Activated CD8-positive, alpha-beta memory T cell treated with anti-CD3 and anti-CD28 coated beads for 24 hours (primary cell): ENCODE measurements at places on chromosomes 1 and 21.

- no peak for DNase-seq
Observed at GRCh38 chr1:41977326-41977725, 58.6 kb upstream of the HIVEP3 start.

DNA sequence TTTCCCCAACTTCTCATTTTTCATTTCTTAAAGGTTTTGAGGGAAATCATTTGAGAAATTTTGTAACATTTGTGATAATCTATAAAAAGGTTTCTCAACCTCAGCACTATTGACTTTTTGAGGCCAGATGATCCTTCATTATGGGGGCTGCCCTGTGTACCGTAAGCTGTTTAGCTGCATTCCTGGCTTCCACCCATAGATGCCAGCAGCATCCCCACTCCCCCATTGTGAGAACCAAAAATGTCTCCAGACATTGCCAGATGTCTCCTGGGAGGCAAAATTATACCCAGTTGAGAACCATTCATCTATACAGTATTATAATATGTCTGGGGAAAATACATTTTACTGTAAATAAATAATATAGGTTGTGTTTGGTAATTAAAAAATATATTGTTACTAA lies 146.0 kb downstream of the PBX1 start:
- DNase-seq: no peak

DNA sequence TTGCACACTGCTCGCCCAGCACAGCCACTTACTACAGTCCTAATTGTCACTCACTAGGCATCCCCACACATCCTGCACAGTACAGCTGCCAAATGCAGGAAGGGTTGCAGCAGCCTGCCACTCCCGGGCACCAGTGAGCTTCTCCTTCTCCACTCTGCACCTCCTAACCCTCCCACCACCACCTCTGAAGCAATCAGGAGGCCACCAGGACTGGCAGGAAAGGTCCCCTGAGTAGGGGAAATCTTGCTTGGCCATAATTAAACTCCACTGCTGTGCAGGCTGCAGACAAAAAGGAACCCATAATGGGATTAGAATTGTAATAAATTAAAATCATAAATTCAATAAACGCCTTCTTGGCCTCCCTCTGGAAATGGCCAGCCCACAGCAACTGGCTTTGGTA lies 31.8 kb downstream of the FBXO2 start:
- no peak for DNase-seq

- DNase-seq: no peak
Observed at GRCh38 chr1:116110567-116111523, at the start of gene MAB21L3. Gene MAB21L3, plus strand, starts transcription at chr1:116111399. Its CDS starts 1,217 bp downstream, at chr1:116112616.

DNA sequence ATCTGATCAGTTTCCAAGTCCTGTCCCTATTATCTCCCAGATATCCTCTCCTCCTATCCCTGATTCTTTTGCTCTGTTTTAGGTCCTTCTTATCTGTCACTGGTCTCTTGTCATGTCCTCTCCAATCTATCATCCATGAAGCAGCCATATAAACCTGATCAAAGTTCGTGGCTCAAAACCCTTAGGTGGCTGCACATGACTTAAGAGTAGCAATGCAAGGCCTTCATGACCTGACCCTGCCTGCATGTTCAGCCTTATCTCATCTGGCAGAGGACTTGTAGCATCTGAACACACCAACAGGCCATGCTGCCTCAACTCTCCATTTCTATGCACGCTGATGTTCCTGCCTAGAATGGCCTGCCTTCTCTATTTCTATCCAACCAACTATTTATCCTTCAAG lies 65.2 kb downstream of the NOS1AP start:
- DNase-seq: no peak

GRCh38 chr1:12587981-12588640 lies 29.9 kb downstream of the DHRS3 start:
- DNase-seq: no peak
